CD4-positive, alpha-beta T cell (primary cell): ENCODE measurements at places on chromosomes 7 and 10. TPM values are rescaled to one million over a fixed set of nuclear protein-coding genes. Genes with fewer than 3 reads are reported as not detected.

Gene CHN2
- 2.1 TPM for total RNA-seq

Gene TMEM236
- 0.05 TPM for total RNA-seq

Gene NYAP1
- total RNA-seq, result 0.66 TPM

Gene FAM131B
- not detected for total RNA-seq

Gene RBM20
- total RNA-seq, result 0.91 TPM

Gene UCMA
- not detected for total RNA-seq

Gene LIPM
- not detected for total RNA-seq
